ENCODE measurements at places on chromosomes 6 and 20.

DNA sequence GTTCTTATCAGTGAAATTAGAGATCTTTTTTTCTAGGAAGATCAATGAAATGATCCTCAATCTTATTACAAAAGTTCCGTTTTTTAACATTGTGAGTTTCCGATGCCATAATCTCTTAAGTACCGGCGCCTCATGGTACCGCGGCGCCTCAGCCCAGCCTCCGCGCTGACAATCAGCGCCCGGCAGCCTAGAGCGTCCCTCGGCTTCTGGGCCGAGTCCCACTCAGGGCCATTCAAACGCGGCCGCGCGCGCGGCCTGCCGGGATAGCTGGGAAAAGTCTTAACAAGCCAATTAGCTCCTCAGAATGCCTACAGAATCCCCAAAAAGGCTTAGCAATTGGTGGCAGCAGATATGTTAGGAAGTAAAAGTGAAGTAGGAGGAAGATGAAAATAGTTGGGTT is 204.8 kb downstream of the ADGB start:
- DNase-seq = no peak

GRCh38 chr6:124371974-124372475 is 568.4 kb downstream of the NKAIN2 start:
- no peak for DNase-seq

- DNase-seq = no peak
These were observed 5.5 kb upstream of the PKIB start for GRCh38 chr6:122604676-122605075.

DNA sequence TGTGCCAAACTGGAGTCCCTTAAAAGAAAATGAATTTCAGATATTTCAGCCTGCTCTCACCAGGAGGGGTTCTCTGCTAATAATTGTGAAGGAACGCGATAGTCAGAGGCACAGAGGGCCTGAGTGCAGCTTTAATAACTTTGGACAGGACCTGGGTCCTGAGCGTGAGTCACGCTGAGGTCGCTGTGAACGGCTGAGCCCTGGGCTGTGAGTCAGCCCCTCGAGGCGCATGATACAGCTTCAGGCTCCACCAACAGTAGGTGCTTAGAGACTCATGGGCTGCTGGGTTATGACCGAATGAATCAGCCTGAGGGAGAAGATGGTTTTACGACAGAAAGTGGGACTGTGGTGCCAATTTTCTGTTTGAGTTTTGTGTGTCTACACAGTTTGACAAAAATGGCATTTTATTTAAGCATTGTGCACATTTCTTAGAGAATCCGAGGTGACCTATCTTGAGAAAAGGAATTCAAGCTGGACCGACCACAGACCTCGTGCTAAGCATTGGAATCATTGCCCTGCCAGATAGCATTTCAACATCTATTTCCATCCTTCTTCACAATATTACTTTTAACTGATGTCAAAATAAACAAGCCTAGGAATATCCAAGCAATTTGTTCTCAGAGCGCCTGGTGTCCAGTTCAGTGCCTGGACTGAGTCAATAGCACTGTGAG is 183.0 kb downstream of the THBS2 start:
- no peak for DNase-seq

DNA sequence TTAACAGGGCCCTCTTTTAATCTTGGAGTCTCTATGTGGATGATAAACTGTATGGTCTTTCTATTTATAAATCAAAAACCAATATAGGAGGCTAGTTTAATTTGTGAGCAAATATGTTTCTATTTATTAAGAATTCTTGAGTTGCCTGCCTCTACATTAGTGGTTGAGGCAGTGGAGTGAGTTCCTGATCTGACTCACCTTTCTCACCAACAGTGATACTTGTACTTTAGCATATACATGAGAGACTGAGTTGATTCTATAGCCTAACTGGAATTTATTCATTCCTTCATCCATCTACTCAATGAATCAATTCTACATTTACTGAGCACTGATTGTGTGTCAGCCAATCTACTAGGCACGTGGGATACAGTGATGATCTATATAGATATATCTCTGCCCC is 126.9 kb downstream of the TRMT11 start:
- no peak for DNase-seq

- no peak for DNase-seq
These were observed 40.8 kb upstream of the TMEM244 start for GRCh38 chr6:129901910-129902309.

DNA sequence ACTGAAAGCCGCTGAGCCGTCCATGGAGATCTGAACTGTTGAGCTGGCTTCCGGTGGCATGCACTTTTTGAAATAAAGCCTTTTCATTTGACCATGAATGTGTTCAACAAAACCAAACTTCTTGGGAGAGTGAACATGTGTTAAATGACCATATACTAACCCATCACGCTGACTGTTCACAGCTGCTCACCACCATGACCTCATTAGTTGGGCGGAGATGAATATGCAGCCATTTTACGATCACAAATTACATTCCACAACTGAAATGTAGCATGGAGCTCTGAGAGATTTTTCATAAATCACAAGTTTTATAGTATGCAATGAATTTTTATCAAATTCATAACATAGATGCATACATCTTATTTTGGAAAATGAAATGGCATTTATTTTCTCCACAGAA is 4.2 kb downstream of the RAMACL start:
- no peak for DNase-seq

GRCh38 chr6:15380351-15380750 is 134.5 kb downstream of the JARID2 start:
- DNase-seq = no peak

DNA sequence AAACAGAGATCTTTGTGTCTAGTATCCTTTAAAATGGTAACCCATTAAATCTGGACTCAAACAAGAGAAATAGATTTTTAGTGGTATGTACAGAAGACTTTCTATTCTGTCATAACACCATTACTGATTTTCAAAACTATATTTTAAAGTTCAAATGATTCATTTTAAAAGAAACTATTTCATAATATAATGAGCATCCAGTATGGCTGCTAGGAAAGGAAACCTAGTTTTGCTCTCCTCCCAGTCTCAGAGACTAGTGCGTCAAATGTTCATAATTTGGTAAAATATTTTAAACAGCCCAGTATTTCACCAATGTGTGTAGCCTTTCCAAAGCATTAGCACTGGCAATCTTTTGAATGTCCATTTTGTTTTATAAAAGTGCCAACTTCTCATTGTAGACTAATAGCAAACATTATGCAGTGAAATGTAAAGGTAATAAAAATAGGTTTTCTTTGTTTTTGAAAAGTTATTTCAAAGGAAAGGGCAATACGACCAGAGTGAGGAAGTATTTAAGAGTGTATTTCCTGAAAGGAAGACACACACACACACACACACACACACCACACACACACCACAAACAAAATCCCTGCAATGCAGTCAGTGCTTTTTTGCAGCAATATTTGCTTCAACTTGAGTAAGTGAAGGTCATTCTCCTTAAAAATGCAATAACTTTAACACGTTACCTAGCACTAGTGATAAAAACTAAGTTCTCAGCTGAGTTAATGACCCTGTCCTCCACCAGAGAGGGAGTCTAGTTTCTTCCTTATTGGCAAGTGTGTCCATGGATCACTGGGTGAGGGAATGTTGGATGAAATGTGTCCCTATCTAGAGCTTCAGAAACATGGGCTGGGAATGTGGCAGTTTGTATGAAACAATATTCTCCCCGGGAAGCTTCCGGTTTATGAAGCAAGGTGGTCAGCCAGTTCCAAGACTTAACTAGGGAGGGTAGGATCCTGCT is 4.6 kb downstream of the PPP1R3G start:
- no peak for DNase-seq

DNA sequence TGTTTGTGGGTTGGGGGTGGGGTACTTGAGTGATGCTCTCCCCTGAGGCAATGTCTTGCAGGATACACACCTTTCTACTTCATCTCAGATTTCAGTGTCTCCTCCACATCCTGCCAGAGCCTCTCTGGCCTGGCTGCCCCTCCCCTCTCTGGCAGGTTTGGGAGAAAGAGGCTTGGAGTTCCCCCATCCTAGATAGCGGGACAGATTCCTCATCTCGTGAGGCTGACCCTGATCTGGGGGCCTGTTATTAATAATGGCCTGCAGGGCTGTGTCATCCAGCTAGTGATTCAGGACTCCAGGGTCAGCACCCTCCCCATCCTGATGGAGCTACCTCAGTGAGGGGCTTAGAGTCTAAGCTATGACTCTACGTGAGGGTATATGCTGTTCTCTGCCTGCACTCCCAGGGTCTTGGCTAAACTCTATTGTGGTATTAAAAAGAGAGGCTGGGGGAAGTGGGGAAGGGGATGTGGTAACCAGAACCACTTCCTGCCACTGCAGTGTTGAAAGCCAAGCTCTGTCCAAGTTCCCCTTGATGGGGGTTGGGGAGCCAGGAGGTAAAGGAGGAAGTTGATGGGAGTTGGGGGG is 3.7 kb upstream of the MMP9 start:
- peak; percentile 53 for DNase-seq

GRCh38 chr6:80480421-80481157 is 374.1 kb downstream of the BCKDHB start:
- DNase-seq = no peak

DNA sequence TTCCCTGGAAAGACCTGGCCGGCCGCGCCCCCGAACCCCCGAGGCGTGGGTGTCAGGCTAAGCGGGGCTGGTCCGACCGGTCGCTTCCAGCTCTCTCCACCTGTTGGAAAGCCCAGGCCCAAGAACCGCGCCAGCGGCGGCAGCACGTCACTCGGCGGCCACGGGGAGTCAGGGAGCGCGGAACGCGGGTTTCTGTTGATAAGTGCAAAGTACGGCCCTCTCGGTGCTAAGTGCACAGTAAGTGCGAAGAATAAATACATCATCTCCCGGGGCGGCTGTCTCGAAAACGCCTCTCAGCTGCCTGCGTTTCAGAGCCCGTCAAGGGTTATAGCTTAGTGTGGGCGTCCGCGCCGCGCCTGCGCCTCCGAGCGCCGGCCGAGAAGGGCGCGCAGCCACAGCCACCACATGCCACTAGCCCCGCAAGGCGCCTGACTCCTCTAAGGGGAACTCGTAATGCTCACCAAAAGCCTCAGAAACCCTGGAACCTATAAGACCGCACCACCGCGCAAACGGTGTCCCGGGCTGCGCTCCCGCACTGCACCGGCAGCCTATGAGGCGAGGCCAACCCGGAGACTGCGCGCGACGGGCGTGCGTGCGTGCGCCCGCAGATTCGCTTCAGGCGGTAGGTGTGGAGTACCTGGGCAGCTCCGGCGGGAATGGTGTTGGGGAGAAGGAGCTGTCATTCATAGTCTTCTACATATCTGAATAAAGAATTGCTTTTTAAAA is 9.2 kb upstream of the TBX18 start:
- no peak for DNase-seq

GRCh38 chr6:41442800-41443501 is 103.2 kb upstream of the FOXP4 start:
- DNase-seq = peak; percentile 43

Measured in CD4-positive, alpha-beta T cell treated with Interleukin-17A for 4 hours (primary cell).